ENCODE measurements at places on chromosomes 2 and 18.
A peak's percentile ranks its signal among the peaks of the same experiment; 100 is the strongest.

GRCh38 chr2:153373510-153374279, 104.9 kb downstream of the RPRM start:
- no peak for DNase-seq

DNA sequence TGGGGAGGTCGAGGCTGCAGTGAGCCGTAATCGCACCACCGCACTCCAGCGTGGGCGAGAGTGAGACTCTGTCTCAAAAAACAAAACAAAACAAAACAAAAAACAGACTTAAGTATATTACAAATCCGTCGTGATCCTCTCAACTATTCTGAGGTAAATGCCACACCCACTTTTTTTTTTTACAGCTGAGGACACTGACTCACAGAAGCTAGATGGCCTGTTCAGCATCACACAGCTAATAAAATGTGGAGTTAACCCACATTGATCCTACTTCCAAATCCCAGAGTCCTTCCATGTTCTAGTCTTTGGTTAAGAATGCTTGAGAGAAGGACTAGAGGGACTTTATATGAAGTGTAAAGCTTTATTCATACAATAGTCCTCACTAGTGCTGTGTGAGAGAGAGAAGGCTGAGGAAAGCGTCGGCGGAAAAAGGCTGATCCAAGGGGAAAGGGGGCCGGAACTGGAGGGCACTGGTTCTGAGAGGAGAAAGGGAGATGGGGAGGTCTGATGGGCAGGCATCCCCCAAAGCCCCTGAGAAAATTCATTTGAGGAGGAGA, 627 bp downstream of the RNF25 start:
- DNase-seq, result no peak

- DNase-seq, result no peak
Measured at GRCh38 chr2:103132536-103133217, 370.8 kb downstream of the TMEM182 start.

DNA sequence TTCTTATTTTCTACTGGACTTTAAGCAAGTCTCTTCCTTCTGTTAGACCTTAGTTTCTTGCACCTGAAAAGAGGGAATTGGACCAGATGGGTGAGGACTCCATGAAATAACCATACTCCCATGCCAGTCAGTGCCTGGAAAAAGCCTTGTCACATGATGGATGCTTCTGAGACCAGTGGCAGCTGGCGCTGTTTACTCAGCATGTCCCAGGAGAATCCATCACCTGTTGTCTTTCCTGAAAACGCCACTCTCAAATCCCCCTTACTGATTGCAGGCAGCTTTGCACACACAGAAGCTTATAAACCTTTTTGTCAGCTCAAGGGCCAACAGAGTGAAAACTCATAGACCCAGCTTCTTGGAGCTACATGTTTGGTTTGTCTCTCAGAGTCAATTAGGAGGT, 117.6 kb downstream of the POLE4 start:
- DNase-seq, result no peak

DNA sequence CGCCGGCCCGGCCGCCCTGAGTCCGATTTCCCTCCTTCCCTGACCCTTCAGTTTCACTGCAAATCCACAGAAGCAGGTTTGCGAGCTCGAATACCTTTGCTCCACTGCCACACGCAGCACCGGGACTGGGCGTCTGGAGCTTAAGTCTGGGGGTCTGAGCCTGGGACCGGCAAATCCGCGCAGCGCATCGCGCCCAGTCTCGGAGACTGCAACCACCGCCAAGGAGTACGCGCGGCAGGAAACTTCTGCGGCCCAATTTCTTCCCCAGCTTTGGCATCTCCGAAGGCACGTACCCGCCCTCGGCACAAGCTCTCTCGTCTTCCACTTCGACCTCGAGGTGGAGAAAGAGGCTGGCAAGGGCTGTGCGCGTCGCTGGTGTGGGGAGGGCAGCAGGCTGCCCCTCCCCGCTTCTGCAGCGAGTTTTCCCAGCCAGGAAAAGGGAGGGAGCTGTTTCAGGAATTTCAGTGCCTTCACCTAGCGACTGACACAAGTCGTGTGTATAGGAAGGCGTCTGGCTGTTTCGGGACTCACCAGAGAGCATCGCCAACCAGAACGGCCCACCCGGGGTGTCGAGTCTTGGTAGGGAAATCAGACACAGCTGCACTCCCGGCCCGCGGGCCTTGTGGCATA, 4.6 kb downstream of the SIX2 start:
- DNase-seq, result no peak

GRCh38 chr2:218217360-218218267, 625 bp downstream of the ARPC2 start:
- peak; percentile 38 for DNase-seq

GRCh38 chr2:197309691-197310231, 819 bp downstream of the ANKRD44 start:
- peak; percentile 34 for DNase-seq

- DNase-seq, result no peak
Measured at GRCh38 chr2:204108781-204109295, 172.3 kb downstream of the ICOS start.

DNA sequence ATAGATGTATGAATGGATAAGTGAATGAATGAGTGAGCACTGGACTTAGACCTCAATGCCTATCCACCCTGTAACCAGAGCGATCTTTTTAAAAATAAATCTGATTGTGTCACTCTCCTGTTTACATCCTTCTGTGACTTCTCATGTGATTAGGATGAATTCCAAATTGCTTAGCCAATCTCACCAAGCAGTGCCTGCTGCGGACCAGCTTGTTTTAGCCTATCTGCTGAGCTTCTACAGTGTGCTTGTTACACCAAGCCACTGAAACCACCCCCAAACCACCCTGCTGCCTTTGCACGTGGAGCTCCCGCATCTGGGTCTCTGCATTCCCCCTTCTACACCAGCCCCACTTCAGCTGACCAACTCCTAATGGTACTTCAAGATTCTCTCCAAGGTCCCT, 265.4 kb downstream of the EN1 start:
- no peak for DNase-seq

GRCh38 chr2:212713681-212714080, 175.1 kb upstream of the ERBB4 start:
- DNase-seq, result no peak

GRCh38 chr2:714005-714741, 37.0 kb upstream of the TMEM18 start:
- DNase-seq, result peak; percentile 15

GRCh38 chr2:120858361-120859106, 122.9 kb downstream of the GLI2 start:
- DNase-seq, result no peak

- DNase-seq, result no peak
Measured at GRCh38 chr2:15298770-15299169, 262.4 kb downstream of the NBAS start.

DNA sequence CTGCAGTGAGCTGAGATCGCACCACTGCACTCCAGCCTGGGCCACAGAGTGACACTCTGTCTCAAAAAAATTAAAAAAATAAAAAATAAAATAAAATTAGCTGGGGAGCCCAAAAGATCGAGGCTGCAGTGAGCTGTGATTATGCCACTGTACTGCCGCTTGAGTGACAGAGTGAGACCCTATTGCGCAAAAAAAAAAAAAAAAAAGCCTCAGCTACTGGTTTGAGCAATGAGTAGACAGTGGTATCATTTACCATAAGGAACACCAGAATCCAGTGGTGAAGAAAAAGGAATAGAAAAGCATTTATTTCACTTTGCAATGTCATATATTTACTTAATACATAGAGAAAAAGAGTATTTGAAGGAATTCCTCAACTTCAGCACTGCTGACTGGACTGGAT, 3.0 kb downstream of the SAP130 start:
- no peak for DNase-seq

DNA sequence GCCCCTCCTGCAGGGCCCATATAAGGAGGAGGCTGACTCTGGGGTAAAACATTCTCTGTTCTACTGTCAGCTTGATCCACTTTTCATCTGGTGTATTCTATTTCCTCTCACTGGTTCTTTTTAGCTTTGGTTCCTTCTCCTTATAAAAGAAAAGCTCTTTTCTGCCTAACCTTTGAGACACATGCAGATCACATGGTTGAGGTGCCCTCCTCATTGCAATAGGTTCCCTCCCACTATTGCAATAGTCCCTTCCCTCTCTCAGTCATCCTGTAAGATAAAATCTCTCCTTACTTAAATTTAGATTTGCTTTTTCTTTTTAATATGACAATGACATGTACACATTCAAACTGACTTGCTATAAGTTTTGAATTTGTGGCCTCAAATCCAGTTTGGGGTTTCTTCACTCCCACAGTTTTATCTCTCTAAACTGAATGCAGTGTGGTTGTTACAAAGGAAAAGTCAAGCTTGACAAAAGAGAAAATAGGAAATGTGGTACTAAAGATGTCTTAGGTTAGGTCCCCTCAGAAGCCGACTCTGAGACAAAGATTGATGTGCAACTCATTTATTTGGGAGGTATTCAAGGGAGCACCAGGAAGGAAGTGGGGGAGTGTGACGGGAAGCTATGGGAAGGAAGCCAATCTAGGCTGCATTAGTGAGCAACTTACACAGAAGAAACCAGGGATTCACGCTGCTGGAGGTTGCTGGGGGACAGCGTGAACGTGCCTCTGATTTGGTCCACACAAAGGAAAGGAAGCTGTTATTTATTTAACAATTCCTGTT, 127.6 kb upstream of the LINC00305 start:
- no peak for DNase-seq

DNA sequence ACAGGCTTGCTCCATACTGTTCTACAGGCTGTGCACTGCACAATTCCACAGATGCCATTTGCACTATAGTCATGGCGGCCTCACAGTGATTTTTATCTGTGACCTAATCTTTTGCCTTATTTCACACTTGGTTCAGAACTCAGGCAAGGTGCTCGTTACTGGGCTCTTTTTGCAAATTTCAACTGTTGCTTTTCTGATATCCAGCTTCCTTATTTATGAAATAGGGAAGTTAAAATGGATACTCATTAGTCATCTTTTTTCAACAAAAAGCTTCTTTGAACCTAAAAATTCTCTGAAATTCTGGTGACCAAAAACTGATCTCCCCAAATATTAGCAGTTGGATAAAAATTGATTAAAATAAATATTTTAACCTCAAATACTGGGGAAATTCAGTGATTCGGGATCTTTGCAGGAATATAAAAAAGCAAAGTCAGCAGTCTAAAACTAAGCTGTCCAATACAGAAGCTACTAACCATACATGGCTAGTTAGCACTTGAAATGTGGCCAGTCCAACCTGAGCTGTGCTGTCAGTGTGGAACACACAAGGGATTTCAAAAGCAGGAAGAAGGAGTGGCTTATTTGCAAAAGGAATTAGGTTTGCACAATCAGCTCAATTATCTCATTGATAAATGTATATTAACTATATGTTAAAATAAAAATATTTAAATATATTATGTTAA, 134.4 kb downstream of the COL4A4 start:
- no peak for DNase-seq

GRCh38 chr2:3038636-3039035, 339.0 kb downstream of the EIPR1 start:
- DNase-seq, result no peak

GRCh38 chr2:44692821-44693220, 248.7 kb upstream of the SIX3 start:
- DNase-seq, result no peak

- no peak for DNase-seq
Measured at GRCh38 chr18:79488311-79489050, 92.8 kb downstream of the NFATC1 start.

DNA sequence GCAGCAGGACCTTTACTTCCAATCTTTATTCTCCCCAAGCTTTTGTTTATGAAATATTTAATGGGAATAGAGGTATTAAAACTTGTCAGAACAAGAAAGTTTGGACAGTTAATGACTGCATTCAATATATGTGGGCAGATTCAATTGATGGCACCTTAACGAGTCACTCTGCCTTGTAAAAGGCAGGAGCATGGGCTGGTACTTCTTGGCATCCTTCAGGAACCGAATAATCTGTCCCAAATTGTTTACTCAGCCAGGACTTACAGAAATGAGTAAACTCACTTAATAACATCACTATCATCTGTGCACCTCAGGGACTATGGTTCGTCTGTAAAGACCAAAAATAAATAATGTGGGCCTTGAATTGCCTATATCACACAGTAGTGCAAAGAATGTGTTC, 1280.3 kb upstream of the TMEFF2 start:
- DNase-seq, result no peak

DNA sequence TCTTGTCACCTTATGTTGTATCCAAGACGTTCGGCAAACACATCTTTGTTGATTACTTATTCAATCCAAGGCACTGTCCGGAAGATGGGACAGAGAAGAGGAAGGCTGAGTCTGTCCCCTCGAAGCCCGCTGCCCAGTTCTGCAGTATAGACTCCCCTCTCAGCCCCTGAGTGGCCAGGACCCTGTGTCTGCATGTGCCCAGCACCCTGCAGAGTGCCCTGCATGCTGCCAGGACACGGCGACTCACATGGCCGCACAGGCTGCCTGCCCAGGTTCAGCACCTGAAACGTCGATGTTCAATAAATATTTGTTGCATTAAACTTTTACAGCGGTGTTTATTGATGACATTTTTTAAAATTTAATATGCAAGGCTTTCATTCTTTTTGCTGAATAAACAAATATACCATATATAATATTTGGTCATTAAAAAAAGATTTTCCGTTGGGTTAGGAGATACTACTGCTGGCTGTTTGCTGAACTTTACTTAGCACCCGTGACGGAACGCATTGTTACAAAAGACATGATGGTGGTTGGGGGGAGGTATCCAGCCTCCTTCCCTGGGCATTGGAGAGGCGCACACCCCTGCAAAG, 146.5 kb downstream of the PTGR3 start:
- no peak for DNase-seq

GRCh38 chr2:83615511-83615910, 843.6 kb downstream of the SUCLG1 start:
- no peak for DNase-seq

DNA sequence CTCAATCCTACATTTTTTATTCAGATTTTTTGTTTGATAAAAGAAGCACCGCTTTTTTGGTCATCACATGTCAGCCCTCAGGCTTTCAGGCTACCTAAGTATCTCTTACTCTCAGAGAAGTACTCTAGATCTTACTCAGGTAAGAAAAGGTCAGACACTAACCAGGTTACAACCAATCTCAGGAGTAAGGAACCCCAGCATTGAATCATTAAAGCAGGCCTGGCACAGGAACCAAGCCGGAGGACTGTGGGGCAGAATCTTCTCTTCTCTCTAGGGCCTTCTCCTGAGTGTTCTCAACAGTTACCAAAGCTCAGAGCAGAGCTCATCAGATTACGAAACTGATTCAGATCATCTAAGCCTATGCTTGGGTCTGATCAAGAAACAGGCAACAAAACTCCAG, 28.2 kb downstream of the RBMS1 start:
- DNase-seq, result no peak

DNA sequence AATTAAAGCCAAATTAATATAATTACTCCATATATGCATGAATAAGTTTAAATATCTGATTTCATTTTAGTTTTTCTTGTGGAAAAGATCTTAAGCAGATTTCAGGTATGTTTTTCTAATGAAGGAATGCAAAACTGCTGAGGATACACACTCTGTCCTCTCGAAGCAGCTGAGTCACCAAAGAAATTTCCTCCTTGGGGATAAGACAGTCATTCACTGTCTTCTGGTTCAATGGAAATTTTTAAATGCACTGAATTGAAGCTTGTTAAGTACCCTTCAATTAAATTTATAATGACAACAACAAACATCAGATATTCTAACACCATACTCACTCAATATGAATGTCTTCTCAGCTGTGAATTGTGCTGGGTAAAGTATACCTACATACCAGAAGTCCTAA, 101.5 kb upstream of the DNER start:
- no peak for DNase-seq

GRCh38 chr18:33307520-33307919, 133.0 kb downstream of the CCDC178 start:
- no peak for DNase-seq

All from T-cell (primary cell).